ENCODE measurements at places on chromosomes 6 and 20.
A peak's percentile ranks its signal among the peaks of the same experiment; 100 is the strongest.

DNA sequence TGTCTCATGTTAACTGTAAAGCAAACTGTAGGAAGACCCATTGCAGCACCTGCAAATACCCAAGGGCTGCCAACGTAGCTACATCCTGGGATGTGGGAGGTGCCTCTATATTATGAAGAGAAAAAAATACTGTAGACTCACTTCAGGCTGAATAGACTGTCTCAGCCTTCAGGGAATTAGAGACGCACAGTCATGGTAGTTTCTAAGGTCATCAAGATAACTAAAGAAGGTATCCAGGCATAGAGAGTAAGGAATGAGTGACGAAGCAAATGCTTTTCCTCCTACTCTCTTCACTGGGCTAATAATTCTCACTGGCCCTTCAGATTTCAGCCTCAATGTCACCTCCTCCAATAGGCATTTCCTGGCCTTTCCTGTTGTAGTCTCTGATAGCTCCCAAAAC lies 121.6 kb upstream of the ECI2 start:
- DNase-seq: peak; percentile 6

DNA sequence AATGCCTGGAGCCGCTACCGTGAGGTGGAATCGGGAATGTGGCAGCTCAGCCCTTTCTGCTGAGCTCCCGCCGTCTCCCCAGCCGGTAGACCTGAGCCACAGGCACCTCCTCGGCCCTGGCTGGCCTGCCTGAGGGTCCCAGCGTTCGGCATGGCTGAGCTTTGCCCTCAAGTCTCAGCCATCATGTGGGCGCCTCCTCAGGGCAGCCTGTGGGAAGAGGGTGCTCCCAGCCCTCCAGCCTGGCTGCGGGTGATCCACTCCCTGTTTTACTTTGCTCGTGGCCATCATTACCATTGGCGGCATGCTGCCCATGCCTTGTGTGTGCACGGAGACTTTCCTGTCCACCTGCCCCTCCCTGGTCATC lies 329.7 kb downstream of the CDH4 start:
- DNase-seq: no peak

DNA sequence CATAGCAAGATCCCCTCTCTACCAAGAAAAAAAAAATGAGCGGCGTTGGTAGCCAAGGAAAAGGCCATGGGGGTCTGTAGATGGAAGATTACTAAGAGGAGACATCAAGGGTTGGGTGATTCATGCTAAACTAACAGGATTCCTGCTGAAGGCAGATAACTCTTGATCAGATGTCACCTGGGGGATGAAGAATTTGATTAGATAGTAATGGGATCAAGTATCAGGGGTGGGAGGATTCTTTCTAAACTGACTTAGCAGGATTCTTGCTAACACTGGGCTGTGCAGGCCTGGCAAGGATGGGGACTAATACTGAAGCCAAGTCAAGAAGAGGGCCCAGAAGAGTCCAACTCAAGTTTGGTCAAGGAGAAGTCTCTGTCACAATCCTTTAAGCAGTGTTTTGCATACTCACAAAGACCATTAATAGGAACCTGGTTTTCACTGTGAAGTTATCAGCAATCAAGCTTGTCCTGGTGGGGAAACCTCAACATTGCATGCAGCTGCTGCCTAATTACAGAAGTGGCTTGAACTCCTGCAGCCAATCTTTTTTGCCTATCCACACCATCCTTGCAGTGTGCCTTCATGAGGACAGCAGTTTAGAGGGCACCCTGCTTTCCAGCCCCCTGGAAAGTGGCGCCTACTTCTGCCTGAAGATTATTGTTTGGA lies 61.3 kb downstream of the ANKRD6 start:
- DNase-seq: no peak

DNA sequence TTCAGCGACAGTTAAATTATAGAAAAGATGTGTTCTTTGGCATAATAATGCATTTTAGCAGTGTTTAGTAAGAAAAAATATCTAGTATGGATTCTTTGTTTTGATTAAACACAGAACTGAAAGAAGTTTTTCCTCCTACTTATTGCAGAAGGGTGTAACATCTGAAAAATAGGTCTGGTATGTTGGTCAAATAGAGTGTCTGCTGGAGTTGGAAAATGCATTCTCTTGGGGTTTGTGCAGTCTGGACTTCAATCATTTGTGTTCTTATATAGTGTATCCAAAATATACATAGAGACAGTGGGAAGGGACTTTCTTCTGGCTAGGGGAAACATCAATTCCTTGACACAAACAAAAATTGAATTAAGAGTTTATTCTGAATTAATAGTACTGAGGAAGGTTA lies 132.4 kb upstream of the MAN1A1 start:
- DNase-seq: no peak

DNA sequence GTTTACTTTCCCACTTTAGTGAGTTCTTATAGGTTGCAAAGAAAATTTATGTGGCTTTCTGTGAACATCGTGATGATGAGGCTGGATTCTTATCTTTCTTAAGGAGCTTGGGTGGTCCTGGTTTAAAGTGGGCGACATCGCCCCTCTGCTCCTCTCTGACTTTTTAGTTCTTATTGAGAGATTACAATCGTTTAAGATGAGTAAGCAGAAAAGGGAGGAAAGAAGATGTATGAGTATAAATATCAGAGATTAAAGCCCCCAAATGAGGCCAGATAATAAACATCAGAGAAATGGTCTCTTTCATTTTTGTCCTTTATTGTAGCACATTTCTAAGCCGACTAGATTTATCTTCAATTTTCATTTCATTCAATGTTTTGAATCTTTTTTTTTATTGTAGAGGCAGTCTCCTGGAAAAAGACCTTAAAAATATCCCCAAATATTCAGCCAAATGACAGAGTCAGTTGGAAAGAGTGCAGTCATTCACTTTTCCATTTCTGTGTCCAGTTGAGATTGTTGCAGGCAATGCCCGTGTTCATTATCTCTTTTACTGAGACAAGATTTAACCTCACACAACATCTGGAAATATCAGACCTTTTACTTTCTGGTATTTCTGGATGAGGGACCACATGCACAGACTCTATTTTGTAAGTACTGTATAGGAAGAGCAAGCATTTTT lies 62.0 kb upstream of the PDE7B start:
- no peak for DNase-seq

GRCh38 chr20:5390720-5391119 lies 74.0 kb upstream of the PROKR2 start:
- no peak for DNase-seq

DNA sequence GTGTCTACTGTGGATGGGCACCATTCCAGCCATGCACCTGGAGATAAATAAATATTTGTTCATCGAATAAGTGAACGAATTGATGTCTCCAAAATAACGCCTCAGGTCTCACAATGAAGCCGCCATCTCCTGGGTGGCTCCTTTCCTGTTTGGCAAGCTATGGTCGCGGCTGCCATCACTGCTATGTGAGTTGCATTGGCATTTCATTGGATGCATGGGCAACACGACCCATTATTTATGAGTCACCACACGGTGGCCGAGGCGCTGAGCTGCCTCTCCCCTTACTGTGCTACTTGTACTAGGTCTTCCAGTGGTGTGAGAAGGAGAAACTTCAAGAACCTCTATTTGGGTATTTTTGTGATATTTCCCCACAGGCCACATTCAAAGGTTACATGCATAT lies 21.3 kb upstream of the PDE10A start:
- DNase-seq: no peak

GRCh38 chr6:117919275-117919674 lies 12.2 kb downstream of the SLC35F1 start:
- DNase-seq: no peak

- peak; percentile 70 for DNase-seq
Observed at GRCh38 chr6:148947621-148948444, 201.0 kb downstream of the UST start.

- DNase-seq: no peak
Observed at GRCh38 chr6:48814957-48815356, 648.1 kb downstream of the MMUT start.

DNA sequence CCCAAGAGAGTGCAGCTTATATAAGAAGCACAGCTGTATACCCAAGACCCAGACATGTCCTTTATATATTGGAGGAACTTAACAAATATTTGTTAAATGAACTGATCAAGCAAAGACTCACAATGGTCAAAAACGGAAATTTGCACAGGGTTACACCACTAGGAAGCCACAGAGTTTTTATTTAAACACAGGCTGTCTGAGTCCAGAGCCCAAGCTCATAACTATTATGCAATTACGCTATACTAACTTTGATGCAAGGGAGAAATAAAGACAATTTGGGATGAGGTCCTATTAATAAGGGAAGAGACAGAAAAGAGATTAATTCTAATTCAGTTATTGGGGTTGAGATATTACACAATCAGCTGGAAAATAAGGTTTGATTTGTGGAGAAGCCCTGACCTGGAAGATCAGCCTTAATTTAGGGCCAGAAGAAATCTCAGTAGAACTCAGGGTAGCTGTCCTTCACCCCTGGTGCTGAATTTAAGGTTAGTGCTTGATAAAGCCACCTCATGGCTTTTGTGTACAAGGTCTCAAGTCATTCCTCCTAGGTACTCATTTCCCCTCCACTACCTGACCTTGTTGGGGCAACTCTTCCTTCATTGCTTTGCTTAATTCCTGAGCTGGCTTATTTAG lies 10.5 kb upstream of the ZNF334 start:
- DNase-seq: no peak

DNA sequence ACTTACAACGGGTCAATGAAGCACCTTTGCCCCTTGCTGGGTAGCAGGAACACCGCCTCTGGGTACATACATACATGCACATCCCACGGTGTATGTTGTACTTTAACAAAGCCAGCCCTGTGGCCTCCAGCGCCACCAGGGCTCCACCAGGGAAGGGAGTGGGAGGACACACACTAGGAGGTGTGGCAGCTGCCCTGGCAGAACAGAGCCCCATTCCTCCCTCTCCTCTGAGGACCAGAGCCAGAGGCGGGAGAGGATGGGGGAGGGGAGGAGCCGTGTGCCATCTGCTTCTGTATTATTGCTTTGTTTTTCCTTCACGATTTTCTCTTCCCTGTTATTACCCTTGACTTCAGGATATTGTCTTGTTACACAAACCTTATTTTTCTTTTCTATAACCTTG lies 105.8 kb upstream of the TRAF3IP2 start:
- DNase-seq: no peak

Measured in renal cortical epithelial cell (primary cell).